Activated CD4-positive, alpha-beta T cell treated with anti-CD3 and anti-CD28 coated beads, Interleukin-2, amount 10 ng/mL, durations not matched to agents 24 days and 14 days (primary cell): ENCODE measurements at places on chromosomes 7 and 10.

- peak; percentile 57 for DNase-seq
Measured at GRCh38 chr10:14186245-14186644, 144.5 kb downstream of the FRMD4A start.

- peak; percentile 35 for DNase-seq
Measured at GRCh38 chr7:7959979-7960670, 8.5 kb upstream of the GLCCI1 start.

GRCh38 chr10:86346799-86347665 is 19.6 kb downstream of the GRID1 start:
- DNase-seq, result no peak

- peak; percentile 24 for DNase-seq
Measured at GRCh38 chr7:108265007-108265406, 134.8 kb upstream of the LAMB4 start.

DNA sequence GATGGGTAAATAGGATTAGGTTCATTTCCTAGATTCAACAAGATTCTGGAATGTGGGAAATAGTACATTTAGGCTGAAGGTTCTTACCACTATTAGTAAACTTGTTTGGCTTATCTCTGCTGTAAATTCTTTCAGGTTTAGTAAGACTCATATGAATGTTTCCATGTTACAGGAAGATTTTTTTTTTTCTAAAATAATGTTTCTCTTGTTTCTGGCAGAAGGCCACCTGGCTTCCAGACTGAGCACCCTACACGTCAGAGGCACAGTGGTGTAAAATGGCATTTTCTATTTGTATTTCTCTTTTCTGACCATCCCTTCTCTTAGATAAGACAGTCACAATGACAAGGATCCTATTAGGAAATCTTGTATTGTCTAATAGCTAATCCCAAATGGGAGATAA is 22.7 kb upstream of the AASS start:
- DNase-seq, result no peak

DNA sequence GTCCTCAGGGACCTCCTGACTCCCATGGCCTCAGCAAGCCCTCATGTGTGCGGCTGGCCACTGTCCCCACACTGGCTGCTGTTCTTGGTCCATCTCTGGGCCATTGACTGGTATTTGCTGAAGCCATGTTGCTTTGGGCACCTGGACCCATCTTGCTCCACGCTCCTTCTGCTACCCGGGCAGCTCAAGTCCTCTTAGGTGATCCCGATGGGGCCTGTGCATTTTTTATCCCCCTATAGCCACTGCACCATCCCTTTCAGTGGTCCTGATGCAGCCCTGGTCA is 16.7 kb downstream of the RAMP3 start:
- DNase-seq, result no peak

GRCh38 chr7:113784316-113784715 is 134.5 kb downstream of the PPP1R3A start:
- DNase-seq, result no peak

- DNase-seq, result no peak
Measured at GRCh38 chr7:69968969-69969556, 370.8 kb downstream of the AUTS2 start.
